Brain (organoid and tissue), 16 donors: ENCODE measurements at places on chromosomes 4 and X.

DNA sequence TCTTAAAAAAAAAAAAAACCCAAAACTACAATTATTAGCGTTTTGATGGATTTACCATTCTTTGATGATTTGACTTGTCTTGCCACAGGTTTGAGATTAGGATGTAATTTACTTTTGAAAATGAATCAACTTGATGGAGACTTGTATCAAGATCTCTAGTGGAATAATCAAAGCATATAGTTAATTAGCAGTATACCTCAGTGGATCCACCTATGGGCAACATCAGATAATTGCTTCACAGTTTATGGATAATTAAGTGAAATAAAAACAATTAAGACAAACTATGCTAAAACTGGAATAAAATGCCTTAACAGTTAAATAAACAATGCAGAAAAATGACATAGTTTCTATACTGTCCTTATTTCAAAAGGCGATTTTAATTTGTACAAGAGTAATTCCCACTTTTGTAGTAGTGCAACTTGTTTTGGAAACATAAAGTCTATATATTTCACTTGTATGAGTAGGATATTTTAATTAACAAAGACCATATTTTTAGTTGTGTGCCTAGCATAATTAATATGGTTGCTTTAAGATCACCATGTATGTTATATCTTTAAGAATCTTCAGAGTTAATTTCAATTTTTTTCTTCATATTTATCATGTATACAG is 4.2 kb downstream of the CPEB2 start:
- peak; percentile 26 for DNase-seq

- DNase-seq: no peak
Measured at GRCh38 chrX:140917354-140918115, 84.9 kb upstream of the SPANXB1 start.

DNA sequence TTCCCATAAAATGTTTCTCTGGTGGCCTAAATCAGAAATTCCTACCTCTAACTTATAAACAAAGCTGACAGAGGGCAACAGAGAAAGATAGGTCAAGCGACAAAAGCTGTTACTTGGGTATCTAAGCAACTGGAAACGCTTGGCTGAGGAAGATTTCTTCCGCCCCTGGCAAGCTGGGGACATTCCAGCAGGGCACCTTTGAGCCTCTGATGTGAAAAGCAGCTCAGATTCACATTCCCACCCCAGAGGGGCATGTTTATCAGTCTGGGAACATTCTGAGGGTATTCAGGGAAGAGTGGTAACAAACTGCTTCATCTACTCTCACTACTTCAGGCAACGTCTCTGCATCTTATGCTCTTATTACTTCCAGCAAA is 3.5 kb upstream of the CDS1 start:
- DNase-seq: peak; percentile 27

- peak; percentile 10 for DNase-seq
Measured at GRCh38 chr4:72194453-72194852, 162.7 kb downstream of the NPFFR2 start.

GRCh38 chr4:3523628-3524221 is 8.5 kb downstream of the LRPAP1 start:
- no peak for DNase-seq

GRCh38 chrX:133636009-133636408 is 220.7 kb upstream of the GPC4 start:
- no peak for DNase-seq

DNA sequence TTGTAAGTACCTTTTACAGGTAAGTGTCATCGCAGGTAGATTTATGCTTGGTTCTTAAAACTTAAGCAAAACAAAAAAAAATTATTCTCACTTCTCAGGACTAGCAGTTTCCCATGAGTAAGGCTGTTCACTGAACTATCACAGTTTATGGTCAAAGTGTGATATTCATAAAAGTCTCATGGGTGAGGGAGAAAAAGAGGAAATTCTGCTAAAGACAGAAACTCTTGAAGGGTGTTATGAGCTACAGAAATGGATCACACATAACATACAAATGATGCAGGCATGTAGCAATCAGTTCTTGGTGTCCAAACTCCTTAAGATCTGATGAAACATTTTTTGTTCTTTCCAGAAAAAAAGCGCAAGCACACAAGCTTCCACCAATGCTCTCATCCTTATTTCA is 8.5 kb downstream of the RAB9A start:
- no peak for DNase-seq

DNA sequence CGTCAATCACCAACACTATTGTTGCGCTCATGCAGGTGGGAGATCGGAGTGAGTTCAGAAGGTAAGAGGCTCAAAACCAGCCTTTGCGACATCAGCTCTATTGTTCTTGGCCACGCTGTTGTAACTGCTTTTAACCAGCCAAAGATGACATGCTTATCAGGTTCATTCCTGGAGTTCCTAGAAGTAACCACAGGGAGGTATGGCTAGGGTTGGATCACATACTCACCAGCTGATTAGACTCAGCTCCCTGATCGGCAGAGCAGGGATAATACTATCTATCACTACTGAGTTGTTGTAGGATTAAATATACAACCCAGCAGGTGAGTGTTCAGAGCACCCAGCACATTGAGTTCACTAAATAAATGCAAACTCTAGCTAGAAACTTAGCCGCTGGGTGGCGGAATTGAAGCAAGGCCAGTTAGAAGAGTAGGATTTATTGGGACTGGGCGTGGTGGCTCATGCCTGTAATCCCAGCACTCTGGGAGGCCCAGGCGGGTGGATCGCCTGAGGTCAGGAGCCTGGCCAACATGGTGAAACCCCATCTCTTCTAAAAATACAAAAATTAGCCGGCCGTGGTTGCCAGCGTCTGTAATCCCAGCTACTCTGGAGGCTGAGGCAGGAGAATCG is 12.4 kb downstream of the SLC34A2 start:
- no peak for DNase-seq

GRCh38 chrX:39652336-39652735 is 445.4 kb downstream of the BCOR start:
- no peak for DNase-seq

DNA sequence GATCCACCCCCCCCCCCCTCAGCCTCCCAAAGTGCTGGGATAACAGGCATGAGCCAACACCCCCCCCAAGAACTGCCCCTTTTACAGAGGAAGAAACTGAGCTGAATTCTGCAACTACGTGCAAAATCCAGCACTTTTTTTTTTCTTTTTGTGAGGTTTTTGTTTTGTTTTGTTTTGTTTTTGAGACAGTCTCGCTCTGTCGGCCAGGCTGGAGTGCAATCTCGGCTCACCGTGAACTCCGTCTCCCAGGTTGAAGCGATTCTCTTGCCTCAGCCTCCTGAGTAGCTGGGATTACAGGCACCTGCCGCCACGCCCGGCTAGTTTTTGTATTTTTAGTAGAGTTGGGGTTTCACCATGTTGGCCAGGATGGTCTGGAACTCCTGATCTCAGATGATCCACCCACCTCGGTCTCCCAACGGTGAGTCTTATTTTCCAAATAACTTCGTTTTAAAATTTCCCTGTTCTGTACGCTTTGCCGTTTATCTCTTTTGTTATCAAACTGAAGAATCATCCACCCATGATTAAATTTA is 4.9 kb downstream of the CRLF2 start:
- no peak for DNase-seq

DNA sequence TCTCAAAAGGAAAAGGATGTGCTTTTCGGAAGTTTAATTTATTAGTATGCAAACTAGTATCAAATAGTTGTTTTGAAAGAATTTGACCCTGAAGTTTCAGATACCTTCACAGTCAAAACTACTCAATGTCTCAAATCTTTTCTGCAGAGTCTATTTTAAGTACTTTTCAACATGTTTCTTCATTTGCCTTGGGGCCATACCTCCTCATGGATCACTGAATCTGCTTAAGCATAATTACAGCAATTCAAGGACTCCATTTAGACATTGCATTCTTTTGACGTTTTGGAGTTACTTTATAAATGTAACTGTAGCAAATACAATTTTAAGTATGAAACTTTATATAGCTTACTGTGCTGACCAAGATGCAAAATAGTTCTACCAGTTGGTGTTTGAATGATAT is 25.5 kb downstream of the PALLD start:
- peak; percentile 65 for DNase-seq

DNA sequence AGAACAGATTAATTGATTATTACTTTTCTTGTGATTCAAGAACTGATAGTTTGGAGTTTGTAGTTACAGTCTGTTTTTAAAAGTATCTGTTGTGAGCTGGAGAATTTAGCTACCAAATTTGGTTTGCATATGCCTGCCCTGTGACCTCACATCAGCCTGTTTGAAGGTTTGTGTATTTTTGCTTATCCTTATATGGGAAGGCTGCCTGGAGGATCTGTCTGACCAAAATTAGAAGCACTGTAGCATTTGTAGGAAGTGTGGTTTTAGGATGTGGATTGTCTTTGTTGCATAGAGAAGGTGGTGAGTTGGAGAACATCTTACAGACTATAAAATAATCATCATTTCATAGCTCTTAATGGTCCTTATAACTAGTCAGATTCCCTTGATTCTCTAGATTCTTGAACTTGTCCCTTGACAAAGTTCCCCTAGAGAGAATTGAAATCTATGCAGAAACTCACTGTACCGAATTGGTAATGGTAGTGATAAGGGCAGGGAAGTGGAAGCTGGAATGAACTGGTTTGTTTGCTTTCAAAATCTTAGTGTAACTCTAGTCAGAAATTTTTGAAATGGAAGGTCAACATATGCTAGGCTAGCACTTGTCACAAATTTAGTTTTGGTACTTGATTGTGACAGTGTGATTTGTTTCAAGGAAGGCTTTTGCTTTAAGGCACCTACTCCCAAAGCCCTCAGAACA is 57.3 kb downstream of the SH3BGRL start:
- DNase-seq: no peak

DNA sequence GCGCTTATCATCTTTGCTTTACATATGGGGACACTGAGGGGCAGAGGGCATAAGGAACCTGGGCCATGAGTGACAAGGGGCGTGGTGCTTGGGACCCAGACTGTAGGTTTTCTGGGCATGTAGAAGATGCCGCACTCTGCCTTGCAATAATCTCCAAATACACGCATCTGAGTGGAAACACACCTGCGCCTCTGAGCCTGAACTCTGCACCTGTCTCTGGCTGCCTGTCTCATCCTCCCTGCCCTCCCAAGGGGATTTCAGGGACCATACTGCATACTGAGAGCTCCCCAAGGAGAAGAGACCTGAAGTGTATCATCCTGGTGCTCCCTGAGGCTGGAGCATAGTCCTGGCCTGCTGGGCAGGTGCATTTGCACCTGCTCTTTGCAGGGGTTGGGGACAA is 34.7 kb upstream of the ASMTL start:
- DNase-seq: no peak

- no peak for DNase-seq
Measured at GRCh38 chr4:157600583-157600982, 380.1 kb downstream of the GRIA2 start.
